SW 1271 (cell line): ENCODE measurements at places on chromosomes 7 and 10.

- no peak for DNase-seq
These were observed 23.5 kb upstream of the KBTBD2 start for GRCh38 chr7:32915041-32915536.

- peak; percentile 9 for DNase-seq
These were observed 89.8 kb downstream of the PCLO start for GRCh38 chr7:83072576-83073517.

GRCh38 chr7:44223362-44224079 lies 22.7 kb downstream of the YKT6 start:
- no peak for DNase-seq

DNA sequence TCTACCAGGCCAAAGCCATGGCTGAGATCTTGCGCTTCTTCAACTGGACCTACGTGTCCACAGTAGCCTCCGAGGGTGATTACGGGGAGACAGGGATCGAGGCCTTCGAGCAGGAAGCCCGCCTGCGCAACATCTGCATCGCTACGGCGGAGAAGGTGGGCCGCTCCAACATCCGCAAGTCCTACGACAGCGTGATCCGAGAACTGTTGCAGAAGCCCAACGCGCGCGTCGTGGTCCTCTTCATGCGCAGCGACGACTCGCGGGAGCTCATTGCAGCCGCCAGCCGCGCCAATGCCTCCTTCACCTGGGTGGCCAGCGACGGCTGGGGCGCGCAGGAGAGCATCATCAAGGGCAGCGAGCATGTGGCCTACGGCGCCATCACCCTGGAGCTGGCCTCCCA lies 142.7 kb downstream of the GRM3 start:
- DNase-seq, result no peak

DNA sequence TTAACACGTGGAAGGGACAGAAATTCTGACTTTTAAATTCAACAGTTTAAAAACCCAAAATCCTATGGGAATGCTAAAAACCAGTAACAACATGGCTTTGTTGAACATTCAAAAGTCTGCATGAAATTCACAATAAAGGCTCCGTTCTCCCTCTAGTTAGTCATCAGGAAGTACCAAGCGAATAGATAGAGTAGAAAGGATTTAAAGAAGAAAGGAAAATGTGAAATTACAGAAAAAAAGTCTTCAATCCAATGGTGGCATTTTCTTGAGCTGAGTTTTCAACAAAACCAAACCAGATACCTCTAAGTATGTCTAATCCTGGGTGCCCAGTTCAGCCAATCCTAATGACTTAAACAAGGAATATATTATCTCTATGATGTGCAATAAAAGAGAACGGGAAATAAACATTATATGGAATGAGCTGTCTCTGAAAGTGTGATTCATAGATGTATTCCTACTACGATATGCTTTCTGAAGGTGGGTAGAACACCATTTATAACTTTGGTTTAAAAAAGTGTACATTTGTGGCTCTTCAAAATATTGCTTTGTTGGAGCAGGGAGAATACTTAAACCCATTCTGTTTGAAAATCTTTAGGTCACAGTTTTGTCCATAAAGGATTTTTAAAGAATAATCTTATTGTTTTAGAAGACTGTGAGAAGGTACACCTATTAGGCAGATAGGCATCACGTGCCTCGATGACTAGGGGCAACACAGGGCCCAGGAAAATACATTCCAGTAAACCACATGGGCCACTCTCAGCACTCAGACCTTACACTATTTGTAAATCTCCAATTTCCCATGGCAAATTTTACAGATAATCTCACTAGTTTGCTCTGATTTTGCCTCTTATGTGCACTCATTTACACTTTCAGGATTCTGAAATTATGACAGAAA lies 87.7 kb downstream of the CUBN start:
- no peak for DNase-seq

DNA sequence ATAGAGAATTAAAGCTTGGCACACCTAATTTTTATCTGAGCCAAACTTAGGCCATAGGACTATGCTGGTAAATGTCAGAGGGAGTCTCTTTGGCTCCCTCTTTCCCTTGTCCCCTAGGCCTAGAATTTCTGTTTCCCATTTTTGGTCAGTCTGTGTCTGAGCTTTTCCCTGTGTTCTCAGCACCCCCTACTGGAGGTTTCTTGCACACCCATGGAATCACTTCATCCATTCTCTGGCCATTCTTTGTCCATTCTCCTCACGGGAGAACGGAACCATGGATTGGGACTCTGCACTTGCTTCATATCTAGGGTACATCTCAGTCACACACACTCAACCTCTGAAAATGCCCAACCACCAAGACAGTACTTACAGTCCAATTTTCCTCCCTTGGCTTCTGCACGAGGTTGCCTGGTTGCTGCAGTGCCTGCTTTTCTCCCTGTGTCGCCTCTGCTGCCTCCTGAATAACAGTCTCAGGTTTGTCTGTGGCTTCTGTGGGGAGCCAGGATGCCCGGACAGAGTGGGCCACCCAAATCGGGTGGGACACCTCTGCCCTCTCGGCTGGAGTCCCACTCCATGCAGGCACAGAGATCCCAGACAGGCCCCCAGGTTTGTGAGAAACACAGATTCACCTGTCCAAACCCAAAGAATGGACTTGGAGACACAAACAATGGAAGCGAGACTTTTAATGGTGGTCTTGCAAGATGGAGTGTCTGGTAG lies 35.1 kb upstream of the DNAH11 start:
- DNase-seq, result peak; percentile 21

DNA sequence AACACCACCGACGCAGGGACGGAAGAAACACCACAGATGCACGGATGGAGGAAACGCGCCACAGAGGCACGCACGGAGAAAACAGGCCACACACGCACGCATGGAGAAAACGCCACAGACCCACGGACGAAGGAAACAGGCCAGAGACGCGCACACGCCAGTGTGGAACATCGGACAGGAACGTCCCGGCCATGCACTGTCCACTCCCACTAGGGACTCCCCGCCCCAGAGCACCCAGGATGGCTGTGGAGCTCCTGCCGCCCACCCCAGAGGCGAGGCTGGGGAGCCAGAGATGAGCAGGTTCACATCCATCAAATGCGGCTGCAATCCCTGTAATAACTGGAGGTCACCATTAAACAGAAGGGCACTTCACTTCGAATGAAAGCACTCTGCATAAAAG lies 17.3 kb downstream of the DIP2C start:
- no peak for DNase-seq

GRCh38 chr7:36601601-36602000 lies 122.7 kb downstream of the AOAH start:
- no peak for DNase-seq

DNA sequence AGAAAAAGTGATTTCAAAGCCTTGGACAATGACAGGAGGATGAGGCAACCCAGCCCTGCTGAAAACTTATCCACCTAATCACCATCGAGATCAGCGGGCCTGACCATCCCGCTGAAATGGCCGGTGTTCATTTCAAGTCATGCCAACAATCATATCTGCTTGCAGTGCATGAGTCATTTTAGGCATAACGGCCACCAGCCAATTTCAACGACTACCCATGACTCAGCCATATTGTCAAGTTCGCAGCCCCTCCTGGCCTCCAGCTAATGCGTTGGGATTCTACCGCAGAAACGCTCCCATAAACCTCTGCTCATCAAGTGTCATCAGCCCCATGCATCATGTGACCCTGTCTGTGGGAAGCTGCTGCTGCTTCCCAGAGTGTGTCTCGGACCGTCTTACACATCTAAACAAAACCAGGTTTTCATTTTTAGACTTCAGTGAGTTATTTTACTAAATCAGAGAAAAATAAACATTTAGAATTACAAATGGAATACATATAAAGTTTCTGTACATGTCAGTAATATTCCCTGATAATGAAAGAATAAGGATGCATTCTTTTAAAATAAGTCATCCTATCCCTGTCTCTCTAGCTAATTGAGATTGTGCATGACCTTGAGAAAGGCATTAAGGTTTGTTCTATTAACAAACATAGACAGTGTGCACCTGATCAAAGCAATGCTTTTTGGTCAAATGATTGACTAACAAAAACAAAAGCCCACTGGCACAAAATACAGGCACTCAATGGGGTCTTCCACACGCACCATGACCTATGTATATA lies 188.9 kb downstream of the ADAM12 start:
- DNase-seq, result no peak

DNA sequence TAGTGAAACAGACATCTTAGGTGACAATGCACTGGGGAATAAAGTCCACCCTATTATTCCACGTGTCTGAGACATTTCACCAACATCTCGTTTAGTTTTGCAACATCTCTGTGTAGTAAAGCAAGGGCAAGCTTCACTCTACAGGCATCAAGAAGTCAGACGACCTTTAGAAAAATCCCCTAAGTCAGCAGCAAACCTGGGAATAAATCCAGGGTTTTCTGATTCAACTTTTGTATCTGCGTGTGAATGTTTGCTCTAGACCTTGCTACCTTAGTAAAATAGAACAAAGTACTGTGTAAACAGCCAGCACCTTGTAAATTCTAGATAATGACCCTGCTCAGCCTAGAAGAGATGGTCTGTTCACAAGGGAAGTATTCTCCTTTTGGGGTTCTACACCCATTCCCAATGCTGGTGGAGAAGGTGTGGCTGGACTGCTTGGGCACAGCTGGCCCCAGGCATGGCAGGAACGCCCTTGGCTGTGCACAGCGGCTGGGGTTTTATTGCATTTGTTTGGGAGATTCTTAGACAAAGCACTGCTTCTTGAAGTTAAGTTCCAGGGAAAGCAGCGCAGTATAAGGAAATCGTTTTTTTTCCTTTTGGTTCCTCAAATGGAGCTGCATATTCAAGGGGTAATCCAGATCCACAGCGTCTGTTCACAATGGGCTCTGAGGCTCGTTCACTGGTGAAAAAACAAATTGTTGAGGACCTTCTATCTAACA lies 38.3 kb upstream of the GALNTL5 start:
- no peak for DNase-seq

GRCh38 chr7:111756687-111757178 lies 194.4 kb upstream of the IMMP2L start:
- no peak for DNase-seq

DNA sequence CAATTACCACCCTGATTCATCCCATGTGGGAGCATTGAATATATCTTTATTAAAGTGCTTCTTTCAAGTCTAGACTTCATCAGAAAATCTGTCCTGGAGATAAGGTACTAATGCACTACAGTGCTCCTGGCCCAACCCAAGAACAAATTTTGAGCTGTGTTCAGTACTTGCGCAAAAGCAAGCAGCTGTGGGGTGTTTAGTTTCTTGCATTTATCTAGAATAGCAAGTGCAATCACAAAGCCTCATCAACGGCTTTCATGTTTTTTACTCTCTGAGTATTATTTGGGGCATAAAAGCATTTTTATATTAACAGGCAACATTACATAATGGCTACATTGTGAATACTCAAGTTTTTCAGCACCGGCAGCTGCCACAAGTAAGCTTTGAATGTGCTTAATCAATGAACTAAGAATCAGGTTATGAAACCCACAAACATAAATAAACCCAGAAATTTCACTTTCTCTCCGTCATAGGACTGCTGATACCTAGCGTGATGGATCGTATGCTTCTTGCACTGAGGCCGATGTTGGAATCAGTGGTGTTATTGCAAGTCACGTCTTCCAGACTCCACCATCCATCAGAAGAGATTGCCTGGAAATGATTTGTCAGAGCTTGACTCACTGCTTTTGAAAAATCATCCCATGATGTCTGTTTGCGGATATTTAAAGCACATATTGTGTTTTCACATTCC lies 113.1 kb downstream of the CTTNBP2 start:
- DNase-seq, result no peak

GRCh38 chr7:81583882-81584533 lies 185.8 kb downstream of the HGF start:
- DNase-seq, result no peak

DNA sequence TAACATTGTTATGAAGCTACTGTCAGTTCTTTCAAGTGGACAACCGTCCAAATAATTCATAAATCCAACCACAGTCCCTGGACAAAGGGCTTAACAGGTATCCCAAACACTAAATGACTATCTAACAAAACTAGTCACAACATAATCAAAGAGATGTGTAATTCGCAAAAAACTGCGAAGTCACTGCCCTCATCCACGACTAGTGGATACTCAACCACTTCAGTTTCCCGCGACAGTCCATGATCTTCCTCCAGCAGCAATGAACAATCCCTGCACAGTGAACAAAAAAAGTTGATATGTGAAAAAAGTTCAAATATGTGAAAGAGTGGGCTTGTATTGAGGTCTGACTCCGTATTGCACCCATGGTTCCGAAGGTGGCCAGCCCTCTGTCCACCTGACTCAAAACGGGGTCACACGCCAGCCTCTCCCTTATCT lies 287 bp downstream of the DCLRE1A start:
- no peak for DNase-seq

DNA sequence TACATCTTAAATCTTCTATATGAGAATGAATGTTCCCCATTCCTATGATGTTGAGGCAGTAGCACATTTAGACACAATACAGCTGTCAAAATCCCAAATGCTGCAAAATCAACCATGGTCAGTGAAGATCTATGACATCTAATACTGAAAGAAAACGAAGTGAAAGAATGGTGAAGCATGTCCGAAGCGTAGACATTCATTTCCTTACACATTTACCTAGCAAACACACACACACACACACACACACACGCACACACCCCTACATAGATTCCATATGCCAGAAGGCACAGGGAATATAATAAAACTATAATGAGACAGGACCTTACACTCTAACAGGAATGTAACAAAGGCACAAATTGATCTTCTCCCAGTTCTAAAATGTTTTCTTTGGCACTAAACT lies 32.5 kb downstream of the CCDC6 start:
- no peak for DNase-seq

DNA sequence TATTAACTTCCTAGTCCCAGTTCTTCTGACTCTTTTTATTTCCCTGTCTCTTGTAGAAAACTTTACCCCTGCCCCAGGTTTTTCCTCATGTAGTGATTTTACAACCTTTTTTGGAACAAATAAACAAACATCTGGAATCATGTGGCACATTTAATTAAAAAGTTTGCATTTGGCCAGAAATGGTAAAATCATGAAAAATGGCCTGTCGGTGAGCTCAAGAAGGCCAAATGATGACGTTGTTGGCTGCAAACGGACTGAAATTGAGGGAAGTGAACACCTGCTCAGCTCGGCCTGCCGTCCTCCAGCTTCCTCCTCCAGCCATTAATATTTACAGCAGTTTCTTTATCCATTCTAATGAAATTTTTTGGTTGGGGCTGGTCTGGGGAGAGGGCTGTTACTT lies 902.8 kb downstream of the LRMDA start:
- DNase-seq, result no peak

DNA sequence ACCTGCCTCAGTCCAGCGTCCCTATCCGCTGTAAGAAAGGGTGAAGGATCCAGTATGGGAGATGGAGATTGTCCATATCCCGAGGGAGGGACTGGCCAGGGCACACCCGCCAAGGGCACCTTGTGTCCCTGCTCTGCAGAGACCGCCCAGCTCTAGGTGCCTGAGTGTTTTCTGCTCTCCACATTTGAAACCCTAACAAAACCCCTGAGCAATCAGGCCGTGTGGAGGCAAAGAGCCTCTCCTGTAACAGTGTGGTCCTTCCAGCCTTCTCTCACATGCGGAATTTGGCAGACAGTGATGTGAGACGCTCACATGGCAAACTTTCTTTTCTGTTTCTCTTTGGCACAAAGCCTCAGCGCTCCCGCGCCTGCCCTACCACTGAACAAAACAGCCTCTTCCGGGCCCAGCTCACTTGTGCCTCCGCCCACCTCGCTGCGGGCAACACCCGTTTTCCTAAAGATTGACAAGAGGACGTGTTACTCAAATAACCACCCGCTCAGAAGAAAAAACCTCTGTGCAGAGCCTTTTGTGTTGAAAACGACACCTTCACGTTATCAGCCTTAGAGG lies 514.8 kb downstream of the DNAJB6 start:
- no peak for DNase-seq
